GM12892 (cell line): ENCODE measurements at places on chromosomes 7 and 10.

- DNase-seq = no peak
Measured at GRCh38 chr7:29797112-29797944, 9.0 kb upstream of the WIPF3 start.

- DNase-seq = no peak
Measured at GRCh38 chr10:12214093-12214492, 18.1 kb downstream of the CDC123 start.

GRCh38 chr7:5767066-5767465 is 14.4 kb downstream of the RNF216 start:
- DNase-seq = no peak

GRCh38 chr7:24705461-24705954 is 51.8 kb downstream of the GSDME start:
- DNase-seq = no peak
